Adipose tissue (tissue), 3 donors: ENCODE measurements at places on chromosomes 16 and 17. TPM values are rescaled to one million over a fixed set of nuclear protein-coding genes. Genes with fewer than 3 reads are reported as not detected.

The TSPOAP1 gene
- polyA plus RNA-seq: 11.9 TPM

The TBX2 gene
- polyA plus RNA-seq: 24.0 TPM

The KCNH6 gene
- polyA plus RNA-seq: 0.06 TPM

The KRT20 gene
- polyA plus RNA-seq: 0.22 TPM

The MT1G gene
- polyA plus RNA-seq: 2,088 TPM

The SLC5A11 gene
- polyA plus RNA-seq: 0.18 TPM

The SRCIN1 gene
- 8.9 TPM for polyA plus RNA-seq

The GAN gene
- 1.0 TPM for polyA plus RNA-seq

The CLEC18B gene
- polyA plus RNA-seq: 0.15 TPM

The C1QL1 gene
- 1.7 TPM for polyA plus RNA-seq

The KRT9 gene
- polyA plus RNA-seq: not detected

The RPRML gene
- polyA plus RNA-seq: 0.24 TPM

The CETP gene
- polyA plus RNA-seq: 2.8 TPM

The PDE6G gene
- polyA plus RNA-seq: 1.0 TPM

The NACA2 gene
- polyA plus RNA-seq: 0.15 TPM

The ZNF385C gene
- 0.67 TPM for polyA plus RNA-seq

The DDX19B gene
- 13.2 TPM for polyA plus RNA-seq

The TACO1 gene
- polyA plus RNA-seq: 17.8 TPM

The GFAP gene
- 8.3 TPM for polyA plus RNA-seq

The NOXO1 gene
- 0.67 TPM for polyA plus RNA-seq

The CCDC78 gene
- 2.1 TPM for polyA plus RNA-seq

The RSAD1 gene
- 25.9 TPM for polyA plus RNA-seq

The MYCBPAP gene
- polyA plus RNA-seq: 0.09 TPM

The CCL1 gene
- polyA plus RNA-seq: not detected

The FAM171A2 gene
- polyA plus RNA-seq: 0.30 TPM

The CLEC10A gene
- polyA plus RNA-seq: 16.1 TPM

The DNAJA2 gene
- 17.0 TPM for polyA plus RNA-seq

The ARL17A gene
- 2.0 TPM for polyA plus RNA-seq
